Sciatic nerve (tissue), 2 donors: ENCODE measurements at places on chromosomes 5 and 9. TPM values are rescaled to one million over a fixed set of nuclear protein-coding genes. Genes with fewer than 3 reads are reported as not detected.

GRCh38 chr5:147517383-147517782, 7.5 kb upstream of the DPYSL3 start:
- no peak for DNase-seq

The HARS2 gene
- 27.1 TPM for total RNA-seq

DNA sequence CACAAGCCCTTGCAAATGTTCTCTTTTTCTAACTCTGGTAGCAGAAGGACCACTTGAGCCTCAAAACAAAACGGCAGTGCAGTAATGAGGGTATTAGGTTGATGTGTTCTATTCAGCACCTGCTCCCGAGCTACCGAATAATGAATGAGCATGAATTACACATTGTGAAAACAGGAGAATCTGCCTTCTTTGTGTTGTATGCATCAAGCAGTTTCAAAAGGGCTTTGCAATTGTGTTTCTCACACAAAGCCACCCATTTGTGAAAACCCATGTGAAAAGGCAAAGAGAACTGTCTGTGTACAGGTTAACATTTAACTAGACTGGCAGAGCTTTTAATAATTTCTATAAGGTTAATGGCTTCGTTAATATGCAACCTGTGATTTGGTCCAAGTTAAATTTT, 97.8 kb downstream of the STK32A start:
- no peak for DNase-seq

The IRX2 gene
- 0.13 TPM for total RNA-seq

- DNase-seq, result no peak
Observed at GRCh38 chr9:78050421-78050820, 18.8 kb upstream of the GNAQ start.

- DNase-seq, result no peak
Observed at GRCh38 chr5:11672385-11673085, 231.7 kb downstream of the CTNND2 start.

The GABRA6 gene
- not detected for total RNA-seq

GRCh38 chr9:104992659-104993058, 64.7 kb upstream of the ABCA1 start:
- DNase-seq, result no peak

- DNase-seq, result no peak
Observed at GRCh38 chr5:137252512-137252911, 246.6 kb downstream of the SPOCK1 start.

The C9orf85 gene
- total RNA-seq, result 12.2 TPM

The C5orf46 gene
- total RNA-seq, result not detected

DNA sequence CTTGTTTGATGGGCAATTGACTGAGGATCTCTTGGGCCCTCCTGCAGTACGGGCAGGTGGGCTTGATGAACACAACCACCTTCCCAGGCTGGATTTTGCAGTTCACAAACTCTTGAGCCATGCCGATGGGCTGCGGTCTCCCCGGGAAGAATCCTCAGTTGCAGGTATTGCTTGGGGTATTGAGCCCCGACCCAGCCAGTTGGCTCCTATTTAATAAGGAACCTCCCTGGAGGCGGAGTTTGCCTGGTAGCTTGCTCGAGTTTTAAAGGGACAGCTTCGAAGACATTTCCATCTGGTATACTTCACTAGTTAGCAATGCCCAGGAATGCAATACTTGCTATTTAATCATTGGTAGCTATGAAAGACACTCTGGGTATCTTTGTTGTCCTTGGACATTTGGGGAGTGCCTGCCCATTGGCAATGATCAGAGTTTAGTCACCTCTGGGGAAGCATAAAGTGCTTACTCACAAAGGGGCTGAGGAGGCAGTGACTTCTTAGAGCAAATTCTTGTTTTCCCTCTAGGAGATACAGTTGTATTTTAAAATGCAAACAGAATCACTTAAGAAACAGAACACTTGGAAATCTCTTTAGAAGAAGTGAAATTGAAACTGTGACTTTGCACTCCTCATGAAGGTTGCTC, at the start of gene GLRX:
Gene GLRX (minus strand): TSS at position 185 of the 640 bp plus-strand sequence. CDS start 64 bp downstream, at position 121.
- DNase-seq, result peak; percentile 76

DNA sequence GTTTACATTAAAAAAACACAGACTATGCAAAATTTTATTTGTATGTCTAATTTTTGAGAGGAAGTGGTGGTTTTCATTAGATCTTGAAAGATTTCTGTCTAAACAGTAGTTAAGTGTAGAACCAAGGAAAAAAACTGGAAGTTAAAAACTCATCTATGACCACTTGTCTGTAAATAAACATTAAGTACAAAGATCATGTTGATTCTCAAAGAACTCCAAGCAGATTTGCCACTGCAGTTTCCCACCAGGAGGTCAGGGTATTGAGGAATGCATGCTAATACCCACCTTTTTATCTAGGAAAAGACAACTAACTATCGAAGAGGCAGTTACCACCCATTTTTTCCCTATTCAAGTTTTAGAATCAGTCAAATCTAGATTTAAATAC, 1.9 kb downstream of the STOM start:
- no peak for DNase-seq
